ENCODE measurements at places on chromosomes 7 and 10.

GRCh38 chr7:13615679-13616078, 373.8 kb downstream of the ETV1 start:
- DNase-seq = no peak

DNA sequence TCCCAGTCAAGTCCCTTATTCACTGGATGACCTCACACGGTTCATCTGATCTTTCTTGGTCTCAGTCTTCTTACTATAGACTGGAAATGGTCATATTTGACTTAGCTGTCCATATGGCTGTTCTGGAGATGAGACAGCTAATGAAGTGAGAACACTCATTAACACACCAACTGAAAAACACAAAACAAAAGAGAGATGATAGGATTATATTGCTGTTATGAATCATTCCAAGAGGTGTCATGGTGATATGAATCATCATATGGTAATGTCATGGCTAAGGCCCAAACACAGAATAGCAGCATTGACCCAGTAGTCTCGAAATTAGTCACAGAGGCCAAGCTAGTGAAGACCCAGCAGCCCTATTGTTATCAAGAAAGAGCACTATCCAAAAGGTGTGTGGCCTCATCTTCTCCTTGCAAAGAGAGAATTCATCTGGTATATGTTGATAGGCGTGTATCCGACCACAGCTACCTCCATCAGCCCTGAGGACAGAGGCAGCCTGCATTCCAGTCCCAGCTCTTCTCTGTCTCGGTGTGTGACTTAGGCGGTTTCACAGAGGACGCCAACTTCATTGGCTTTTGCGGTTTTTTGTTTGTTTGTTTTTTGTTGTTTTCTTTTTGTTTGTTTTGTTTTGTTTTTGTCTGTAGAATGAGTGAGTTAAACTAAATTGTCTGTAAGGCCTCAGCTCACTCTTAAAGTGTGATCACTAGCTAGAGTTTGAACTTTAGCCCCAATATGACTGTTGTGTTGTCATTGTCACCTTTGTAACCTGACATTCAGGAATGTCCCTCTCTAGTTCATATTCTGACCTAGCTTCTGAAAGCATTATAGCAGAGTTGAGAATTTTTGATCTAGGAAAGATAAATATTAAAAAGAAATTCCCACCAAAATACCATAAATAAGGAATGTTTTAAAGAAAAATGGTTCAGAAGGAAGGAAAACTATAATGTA, 97.4 kb upstream of the PDCD4 start:
- DNase-seq = peak; percentile 90

- no peak for DNase-seq
Observed at GRCh38 chr7:99449326-99449725, 10.6 kb downstream of the CPSF4 start.

GRCh38 chr10:102243309-102243708, 2.0 kb upstream of the PITX3 start:
- no peak for DNase-seq

DNA sequence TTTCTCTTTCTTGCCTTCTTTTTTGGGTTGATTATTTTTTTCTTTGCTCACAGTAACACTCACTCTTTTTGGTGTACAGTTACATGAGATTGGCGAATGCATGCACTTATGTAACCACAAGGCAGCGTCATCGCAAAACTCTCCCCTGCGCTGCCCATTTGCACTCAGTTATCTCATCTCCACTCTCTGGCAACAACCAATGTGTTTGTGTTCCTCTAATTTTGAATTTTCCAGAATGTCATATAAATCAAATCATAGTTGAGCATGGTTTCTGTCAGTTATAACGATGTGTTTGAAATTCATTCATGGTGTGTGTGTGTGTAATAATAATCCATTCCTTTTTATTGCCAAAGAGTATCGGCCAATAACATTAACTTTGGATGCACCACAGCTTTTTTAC, 23.0 kb upstream of the IGFBP3 start:
- DNase-seq = no peak

GRCh38 chr7:2017914-2018568, 214.7 kb downstream of the MAD1L1 start:
- no peak for DNase-seq

DNA sequence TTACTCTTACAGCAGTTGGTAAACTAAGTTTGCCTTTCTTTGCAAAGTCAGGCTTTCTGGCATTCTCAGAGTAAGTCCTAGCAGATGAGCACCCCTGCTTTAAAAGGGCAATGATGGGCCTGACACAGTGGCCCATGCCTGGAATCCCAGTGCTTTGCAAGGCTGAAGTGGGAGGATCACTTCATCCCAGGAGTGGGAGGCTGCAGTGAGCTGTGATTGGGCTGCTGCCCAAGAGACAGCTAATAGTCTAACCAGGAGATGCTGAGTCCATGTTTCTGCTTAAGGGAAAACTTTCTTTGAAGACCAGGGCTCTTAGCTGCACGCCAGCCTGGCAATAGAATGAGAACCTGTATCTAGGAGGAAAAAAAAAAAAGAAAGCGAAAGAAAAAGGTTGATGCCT, 100.2 kb upstream of the MPP7 start:
- DNase-seq = no peak

DNA sequence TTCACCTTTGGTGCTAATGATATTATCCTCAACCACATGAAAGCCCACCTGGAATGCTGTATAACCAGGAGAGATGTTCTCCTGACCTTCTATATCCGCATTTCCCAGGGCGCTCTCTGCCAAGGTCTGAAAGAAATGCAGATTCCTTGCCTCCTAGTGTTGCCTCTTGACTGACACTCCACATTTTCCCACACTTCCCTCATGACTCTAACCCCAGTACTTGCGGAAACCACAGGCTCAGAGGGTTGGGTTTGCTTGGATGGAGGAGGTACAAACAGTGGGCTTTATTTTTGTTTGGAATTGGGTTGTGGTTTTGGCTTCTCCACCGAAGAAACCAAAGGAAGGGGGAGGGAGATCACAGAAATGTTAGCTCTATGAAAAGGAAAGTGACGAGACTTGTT, 222.9 kb upstream of the CELF2 start:
- no peak for DNase-seq

- DNase-seq = no peak
Observed at GRCh38 chr10:109393425-109393824, 529.9 kb downstream of the XPNPEP1 start.

- no peak for DNase-seq
Observed at GRCh38 chr10:44974082-44974627, 4.5 kb downstream of the DEPP1 start.

- DNase-seq = no peak
Observed at GRCh38 chr10:97717627-97718026, 4.1 kb downstream of the MARVELD1 start.

GRCh38 chr10:51706225-51706624, 6.8 kb upstream of the CSTF2T start:
- no peak for DNase-seq

- peak; percentile 90 for DNase-seq
Observed at GRCh38 chr7:75772081-75773077, at the start of gene CCL26. CCL26 (minus strand) TSS chr7:75772211; CDS start chr7:75772176, 35 bp downstream.

DNA sequence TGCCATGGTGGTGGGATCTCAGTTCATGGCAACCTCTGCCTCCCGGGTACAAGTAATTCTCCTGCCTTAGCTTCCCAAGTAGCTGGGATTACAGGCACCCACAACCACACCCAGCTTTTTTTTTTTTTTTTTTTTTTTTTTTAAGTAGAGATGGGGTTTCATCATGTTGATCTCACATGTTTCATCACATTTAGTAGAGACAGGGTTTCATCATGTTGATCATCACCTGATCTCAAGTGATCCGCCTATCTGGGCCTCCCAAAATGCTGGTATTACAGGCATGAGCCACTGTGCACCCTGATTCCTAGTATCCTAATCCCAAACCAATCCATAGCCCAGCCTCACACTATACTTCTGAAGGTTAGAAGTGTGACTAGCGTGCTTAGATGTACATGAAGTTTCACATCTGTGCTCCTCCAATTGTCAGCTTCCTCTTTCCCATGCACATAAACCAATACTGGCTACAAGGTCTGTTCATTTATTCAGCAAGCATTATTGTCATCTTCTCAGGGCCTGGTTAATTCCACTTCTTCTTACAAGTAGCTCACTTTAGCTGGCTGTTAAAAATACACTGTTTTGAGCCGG, 6.8 kb upstream of the NAT16 start:
- no peak for DNase-seq

GRCh38 chr7:107933386-107934013, 42.5 kb downstream of the DLD start:
- DNase-seq = no peak

DNA sequence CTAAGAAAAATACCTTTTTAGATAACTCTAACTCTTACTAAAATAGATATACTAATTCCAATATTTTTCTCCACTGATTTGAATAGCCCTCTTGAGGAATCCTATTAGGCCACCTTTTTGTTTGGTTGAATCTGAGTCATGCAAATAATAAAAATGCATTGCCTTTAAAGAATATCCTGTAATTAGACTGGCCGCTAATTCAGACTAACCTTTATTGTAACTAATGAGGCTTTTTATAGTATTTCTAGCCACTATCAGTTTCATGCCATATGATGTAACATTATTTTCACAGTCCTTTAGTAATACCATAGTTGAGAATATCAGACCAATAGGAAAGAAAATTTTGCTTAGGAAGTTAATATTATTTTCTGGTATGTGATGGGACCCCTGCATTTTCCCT, 90.1 kb downstream of the CREB5 start:
- DNase-seq = no peak

DNA sequence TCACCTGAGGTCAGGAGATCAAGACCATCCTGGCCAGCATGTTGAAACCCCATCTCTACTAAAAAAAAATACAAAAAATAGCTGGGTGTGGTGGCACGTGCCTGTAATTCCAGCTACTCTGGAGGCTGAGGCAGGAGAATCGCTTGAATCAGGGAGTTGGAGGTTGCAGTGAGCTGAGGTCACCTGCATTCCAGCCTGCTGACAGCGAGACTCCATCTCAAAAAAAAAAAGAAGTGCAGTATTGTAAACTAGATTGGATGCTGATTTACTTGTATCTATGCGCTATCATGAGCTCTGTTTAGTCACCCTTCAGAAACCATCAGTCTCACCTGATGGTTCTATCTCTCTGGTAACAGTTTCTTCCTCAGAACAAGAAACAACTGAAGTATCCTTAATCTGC, 13.8 kb downstream of the ZSCAN21 start:
- DNase-seq = no peak

DNA sequence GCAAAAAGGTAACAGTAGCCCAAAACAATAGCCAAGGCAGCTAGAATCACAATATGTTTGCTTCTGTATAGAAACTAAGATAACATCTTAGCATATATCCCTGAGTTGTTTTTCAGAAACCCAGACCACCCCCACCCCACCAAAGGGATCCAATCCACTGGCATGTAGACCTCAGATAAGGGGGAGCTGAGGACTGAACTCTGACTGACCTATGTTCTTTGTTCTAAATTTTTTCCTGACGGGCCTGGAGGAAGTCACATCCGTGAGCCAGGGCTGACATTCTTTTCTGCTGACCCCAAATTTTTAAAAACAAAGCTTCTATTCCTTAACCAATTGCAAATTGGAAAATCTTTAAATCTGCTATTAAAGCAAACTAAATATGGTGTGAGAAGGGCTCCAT, 493.9 kb upstream of the IGFBP3 start:
- DNase-seq = no peak

GRCh38 chr7:143367972-143368371, 5.5 kb upstream of the FAM131B start:
- DNase-seq = peak; percentile 94

DNA sequence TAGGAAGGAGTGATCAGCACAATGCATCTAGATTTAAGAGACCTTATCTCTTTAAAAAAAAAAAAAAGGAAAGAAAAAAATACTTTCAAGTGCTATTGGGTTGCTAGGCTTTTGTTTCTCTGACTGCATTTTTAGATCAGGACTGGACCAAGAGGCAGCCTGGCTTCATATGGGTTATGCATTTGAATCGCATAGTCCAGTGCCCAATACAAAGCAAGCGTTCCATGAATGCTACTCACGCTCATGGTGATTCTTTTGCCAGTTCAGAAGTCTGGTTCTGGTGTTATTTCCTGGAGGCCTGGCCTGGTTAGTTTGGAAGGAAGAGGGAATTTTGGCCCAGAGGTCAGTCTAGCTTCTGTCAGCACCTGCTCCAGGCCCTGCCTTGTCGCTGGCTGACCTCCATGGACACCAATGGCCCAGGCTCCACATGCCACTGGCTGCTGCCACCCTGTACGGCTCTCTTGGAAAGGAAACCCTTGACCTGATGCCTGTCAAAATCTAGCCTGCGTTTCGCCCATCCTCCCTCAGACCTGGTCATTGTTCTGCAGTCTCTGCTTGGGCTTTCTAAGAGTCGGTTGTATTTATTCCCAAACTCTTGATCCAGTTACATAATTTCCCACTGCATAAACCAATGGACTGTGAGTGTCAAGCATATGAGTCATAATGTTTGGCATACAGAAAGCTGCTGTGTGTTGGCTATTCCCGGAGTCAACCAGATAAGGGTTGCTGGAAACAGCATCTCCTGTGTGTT, 74.3 kb upstream of the MKX start:
- DNase-seq = peak; percentile 91

GRCh38 chr7:47809387-47809786, 138.9 kb downstream of the PKD1L1 start:
- no peak for DNase-seq

- no peak for DNase-seq
Observed at GRCh38 chr7:5217851-5218331, 27.9 kb downstream of the WIPI2 start.

GRCh38 chr10:69850440-69850839, 48.7 kb downstream of the COL13A1 start:
- no peak for DNase-seq

GRCh38 chr7:76356115-76356514, 2.7 kb downstream of the YWHAG start:
- no peak for DNase-seq

DNA sequence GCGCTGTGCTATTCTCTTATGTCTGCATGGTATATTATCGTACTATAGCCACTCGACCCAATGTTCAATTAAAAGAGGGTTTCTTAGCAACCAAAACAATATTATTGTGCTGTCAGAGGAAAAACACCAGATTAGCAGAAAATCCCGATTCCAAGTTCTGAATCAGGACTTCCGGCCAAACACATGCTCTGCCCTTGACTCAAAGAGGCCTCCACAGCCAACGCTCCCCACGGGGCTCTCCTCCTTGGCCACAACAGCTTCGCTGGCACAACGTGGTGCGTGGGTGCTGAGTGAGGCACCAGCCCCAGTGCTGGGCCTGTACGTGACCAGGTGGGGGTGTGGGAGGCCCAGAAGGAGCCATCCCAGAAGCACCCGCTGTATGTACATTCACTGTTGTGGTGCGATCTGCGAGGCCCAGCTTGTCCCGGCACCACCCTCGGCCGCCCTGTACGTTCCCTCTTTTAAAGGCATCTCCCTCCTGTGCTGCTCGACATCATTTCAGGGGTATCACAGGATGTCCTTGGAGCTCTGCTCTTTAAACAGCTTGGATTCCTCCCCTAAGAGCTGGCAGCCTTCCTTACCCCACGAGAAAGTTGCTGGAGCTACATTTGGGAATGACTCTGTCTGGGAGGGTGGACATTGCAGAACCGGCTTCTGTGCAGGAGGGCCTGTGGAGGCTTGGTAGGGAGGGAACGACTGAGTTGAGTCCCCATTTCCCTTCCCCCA, 736.2 kb downstream of the PARD3 start:
- DNase-seq = no peak

- DNase-seq = peak; percentile 90
Observed at GRCh38 chr7:44461387-44461786, 29.1 kb downstream of the NUDCD3 start.

DNA sequence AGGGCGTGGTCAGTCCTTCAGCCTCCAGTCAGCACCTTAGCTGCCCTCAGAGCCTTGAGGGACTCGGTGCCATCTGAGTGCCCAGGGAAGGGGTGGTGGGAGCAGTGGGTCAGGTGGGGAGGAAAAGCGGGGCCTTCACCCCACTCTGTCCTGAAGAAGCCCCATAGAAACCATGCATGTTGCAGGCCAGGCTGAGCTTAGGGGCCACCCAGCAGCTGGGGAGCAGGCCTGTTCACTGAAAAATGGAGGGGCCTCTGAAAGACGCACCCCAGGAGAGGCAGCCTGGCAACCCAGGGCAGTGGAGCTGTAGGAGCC, 144.3 kb downstream of the GRID1 start:
- DNase-seq = no peak

Measured in A172 (cell line).